NCI-H526 (cell line): ENCODE measurements at places on chromosomes 5 and 9.

DNA sequence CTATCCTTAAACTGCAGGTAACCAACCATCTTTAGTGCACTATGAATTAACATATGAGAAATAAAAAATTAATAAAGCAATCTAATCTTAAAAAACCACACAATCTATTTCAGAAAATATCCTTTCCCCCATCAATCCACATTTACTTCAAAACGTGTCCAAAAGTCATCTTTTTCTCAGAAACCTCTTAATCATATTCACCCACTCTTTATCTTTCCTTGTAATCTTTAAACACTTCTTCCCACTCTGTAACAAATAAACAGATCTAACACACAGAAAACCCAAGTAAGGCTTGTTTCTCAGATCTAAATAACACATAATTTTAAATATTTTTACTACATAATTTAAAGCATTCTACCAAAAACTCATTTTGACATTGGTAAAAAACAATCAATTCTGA lies 44.4 kb downstream of the EFCAB9 start:
- DNase-seq: no peak

GRCh38 chr5:137738947-137739346 lies 3.1 kb upstream of the KLHL3 start:
- peak; percentile 68 for DNase-seq

- no peak for DNase-seq
Measured at GRCh38 chr9:134694714-134695113, 53.1 kb downstream of the COL5A1 start.

GRCh38 chr9:80144856-80145255 lies 573.1 kb downstream of the TLE4 start:
- DNase-seq: no peak

DNA sequence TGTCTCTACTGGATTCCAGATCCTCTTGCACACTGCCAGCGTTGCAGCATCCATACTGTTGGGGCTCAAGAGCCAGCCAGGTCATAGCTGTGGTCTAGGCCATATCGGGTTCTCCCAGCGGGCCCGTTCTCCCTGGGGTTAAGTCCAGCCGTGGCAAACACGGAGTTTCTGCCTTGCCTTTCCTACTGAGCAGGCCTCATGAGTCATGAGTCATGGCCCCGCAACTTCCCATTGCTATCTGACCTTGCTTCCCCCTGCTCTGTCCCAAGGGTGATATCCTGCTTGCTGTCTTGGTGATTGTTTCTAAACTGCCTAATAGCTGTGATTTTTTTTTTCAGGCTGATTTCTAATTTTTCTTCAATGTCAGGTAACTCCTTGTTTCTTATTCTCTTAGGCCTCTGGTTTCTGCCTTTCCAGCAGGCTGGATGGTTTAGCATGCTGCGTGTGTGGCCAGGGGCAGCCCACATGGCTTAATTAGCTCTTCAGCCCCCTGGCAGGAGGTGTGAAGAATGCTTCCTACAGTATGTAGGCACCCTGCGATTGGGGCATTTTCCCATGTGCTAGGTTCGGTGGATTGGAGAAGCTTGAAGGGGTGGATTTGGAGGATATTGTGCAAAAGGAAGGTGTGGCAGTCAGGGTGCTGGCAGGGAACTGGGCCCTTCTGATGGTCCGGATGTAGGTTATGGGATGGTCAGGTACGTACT lies 18.7 kb downstream of the DAPK1 start:
- DNase-seq: no peak

- no peak for DNase-seq
Measured at GRCh38 chr5:81513473-81513872, 119.5 kb upstream of the ACOT12 start.

GRCh38 chr9:98477884-98478283 lies 222.4 kb upstream of the TBC1D2 start:
- no peak for DNase-seq

- no peak for DNase-seq
Measured at GRCh38 chr9:130200038-130200849, 28.0 kb downstream of the NCS1 start.

DNA sequence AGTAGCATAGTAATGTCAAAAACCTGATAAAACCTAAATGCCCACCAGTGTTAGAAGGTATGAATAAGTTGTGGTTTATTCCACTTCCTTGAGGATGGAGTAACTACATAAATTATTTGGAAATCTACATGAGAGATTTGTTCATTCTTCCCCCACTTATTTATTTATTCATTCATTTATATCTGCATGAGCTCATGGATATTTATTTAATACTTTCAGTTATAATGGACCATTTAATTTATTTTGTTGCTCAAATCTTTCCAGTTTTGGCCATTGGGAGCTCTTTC lies 223.8 kb upstream of the S1PR3 start:
- DNase-seq: no peak

DNA sequence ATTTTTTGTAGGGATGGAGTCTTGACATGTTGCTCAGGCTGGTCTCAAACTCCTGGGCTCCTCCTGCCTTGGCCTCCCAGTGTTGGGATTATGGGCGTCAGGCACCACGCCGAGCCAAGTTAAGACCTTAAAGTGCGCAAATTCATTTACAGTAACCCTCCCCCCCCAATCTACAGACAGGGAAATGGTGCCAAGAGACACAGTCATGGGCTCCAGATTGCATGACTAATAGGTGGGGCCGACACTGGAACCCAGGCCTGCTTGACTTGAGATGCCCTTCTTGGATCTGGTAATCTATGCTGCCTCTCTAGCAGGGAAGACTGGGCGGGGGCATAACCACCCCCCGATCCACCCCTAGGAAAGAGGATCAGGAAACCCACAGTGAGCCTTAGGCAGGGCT lies 19.5 kb downstream of the TTF1 start:
- no peak for DNase-seq

GRCh38 chr9:78118742-78119473 lies 87.3 kb upstream of the GNAQ start:
- DNase-seq: no peak

- no peak for DNase-seq
Measured at GRCh38 chr5:133967124-133967523, 1.3 kb downstream of the C5orf15 start.

GRCh38 chr9:101387871-101388506 lies 3.2 kb upstream of the BAAT start:
- peak; percentile 1 for DNase-seq

DNA sequence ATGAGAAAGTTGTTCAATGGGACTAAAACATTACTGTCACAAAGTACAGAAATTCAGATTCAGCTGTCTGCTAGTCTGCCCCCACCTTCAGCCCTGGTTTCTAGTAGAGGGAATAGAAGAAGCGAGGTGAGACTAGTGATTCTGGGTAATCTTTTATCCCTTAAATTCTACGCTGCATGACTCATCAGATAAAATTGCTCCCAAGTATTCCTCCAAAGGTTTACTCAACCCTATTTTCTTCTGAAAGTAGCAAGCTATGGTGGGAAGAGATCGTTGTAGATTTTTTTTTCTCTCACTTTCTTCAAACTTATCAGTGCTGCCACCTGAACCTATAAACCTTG lies 318.9 kb upstream of the RIOK2 start:
- no peak for DNase-seq

GRCh38 chr5:160456480-160457177 lies 35.0 kb downstream of the PTTG1 start:
- DNase-seq: no peak

- DNase-seq: no peak
Measured at GRCh38 chr5:137902408-137903133, 13.3 kb downstream of the PKD2L2 start.

DNA sequence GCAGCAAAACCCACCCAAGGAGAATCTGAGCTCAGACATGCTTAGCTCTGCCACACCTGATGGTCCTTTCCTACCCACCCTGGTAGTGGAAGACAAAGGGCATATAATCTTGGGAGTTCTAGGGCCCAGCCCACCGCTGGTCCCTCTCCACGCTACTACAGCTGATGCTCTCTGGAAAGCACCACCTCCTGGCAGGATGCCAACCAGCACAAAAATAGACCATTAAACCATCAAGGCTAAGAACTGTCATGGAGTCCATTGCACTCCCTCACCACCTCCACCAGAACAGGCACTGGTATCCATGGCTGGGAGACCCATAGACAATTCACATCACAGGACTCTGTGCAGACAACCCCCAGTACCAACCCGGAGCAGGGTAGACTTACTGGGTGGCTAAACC lies 111.0 kb upstream of the IL7R start:
- no peak for DNase-seq

- no peak for DNase-seq
Measured at GRCh38 chr9:123927625-123928532, 2.0 kb downstream of the DENND1A start.

- peak; percentile 66 for DNase-seq
Measured at GRCh38 chr9:137316012-137316981, 14.2 kb upstream of the NRARP start.

DNA sequence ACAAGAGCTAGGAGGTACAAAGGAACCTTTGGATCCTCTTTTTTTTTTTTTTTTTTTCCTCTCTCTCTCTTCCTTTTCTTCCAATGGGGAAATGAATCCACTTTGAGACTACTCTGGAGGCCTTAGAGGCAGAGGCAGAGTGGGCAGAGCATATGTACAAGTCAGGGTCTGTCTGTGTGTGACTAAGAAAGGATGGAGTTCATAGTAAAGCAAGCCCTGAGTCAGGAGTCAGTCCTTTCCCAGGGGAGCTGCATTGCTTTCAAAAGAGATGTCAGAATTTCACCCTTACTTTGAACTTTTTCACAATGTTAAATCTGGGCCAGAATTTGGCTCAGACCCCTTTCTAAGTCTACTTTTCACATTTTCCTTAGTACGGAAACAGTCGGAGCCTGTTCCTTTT lies 792.4 kb upstream of the C9orf72 start:
- no peak for DNase-seq

DNA sequence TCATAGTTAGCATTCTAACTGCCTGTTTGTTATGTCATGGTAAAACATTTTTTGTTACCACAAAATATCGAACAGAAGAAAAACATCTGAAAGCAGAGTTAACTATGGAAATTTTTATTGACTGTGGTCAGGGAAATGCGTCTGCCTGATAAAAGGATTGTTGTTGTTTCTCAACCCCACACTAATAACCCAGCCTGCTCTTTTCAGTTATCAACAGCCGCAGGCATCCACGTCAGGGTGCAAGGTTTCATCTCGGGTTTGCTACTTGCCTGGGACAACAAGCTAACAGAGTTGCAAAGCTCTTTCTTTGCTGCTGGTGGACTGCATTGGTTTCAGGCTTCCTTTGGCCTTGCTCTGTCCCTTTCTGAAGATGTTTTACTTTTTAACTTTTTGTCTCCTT lies 969.2 kb downstream of the CDH18 start:
- peak; percentile 71 for DNase-seq

DNA sequence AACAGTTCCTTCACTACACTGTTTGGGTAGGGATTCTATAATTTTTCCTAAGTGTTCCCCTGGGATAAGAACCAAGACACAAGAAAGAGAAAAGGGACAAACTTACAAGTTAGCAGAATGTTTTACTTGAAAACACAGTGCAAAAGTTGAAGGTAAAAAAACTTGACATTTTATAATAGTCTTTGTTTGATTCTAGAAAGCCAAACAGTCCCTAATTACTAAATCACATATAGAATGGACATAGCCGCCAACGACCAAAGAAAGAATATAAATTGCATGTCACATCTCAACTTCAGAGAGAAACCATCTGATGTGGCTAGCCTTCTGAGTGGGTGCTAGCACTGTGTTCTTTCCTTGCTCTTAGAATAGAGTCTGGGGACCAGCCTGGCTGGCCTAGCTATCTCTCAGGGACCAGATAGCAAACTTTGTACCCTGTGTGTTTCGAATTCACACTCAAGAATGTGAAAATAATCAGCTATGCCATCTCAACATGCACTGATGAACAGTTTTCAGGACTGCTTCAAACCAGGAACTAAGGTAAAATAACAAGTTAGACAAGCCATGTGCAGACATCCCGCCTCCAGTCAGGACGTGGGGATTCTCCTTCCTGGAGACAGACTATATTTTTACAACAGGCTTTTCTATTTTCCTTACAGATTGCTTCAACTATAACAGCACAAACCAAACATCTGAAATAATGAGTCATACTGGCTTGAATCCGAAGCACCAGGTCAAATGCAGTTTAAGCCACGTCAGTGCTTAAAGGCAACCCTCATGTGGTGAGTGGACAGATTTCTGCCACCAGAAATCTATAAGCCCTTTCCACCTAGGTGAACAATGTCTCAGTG lies 53.7 kb downstream of the LHFPL2 start:
- no peak for DNase-seq

DNA sequence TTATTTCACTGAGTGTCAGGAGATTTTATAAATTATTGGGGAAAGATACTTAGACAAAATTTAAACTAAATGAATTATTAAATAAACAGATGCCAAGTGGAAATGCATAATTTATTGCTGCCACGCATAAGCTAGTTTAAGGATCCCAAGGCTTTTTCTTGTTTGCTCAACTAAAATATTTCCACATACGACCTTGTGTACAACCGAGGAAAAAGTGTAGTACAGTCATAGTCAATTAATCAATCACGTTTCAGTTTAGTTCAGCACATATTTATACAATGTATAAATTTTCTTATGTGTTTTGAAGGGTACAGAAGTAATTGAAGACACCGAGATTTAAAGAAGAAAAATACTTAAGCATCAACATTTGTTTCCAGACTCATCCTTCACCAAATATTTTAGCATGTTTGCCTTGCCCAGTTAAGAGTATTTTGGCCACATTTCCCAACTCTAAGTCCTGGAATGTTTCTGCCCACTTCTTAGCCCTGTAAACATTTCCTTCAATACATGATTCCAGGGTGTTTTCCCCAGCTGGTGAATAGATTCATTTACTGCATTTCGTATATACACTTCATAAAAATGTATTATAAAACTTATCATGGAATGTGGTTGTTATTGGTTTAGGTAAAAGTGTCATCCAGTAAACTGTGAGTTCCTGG lies 652.9 kb downstream of the ELAVL2 start:
- DNase-seq: no peak

- no peak for DNase-seq
Measured at GRCh38 chr9:114898741-114899140, 31.6 kb downstream of the TNFSF8 start.

GRCh38 chr5:56356121-56356835 lies 123.1 kb upstream of the ANKRD55 start:
- no peak for DNase-seq
